Lung microvascular endothelial cell (primary cell): ENCODE measurements at places on chromosomes 7 and 10. TPM values are rescaled to one million over a fixed set of nuclear protein-coding genes. Genes with fewer than 3 reads are reported as not detected.

The OR9A2 gene
- not detected in 2 replicates for total RNA-seq

The KNDC1 gene
- 0.20 TPM in 1 of 2 replicates, not detected in the other for total RNA-seq

The TSPAN12 gene
- total RNA-seq, result 46.9 and 148 TPM in 2 replicates

The GPR141 gene
- total RNA-seq, result under 0.01 TPM in 1 of 2 replicates, not detected in the other

The SLC26A5 gene
- 0.22 and 1.4 TPM in 2 replicates for total RNA-seq

The NAT16 gene
- total RNA-seq, result not detected in 2 replicates
